ENCODE measurements at places on chromosomes 5 and 9. TPM values are rescaled to one million over a fixed set of nuclear protein-coding genes. Genes with fewer than 3 reads are reported as not detected.

Gene PKD2L2
- total RNA-seq, result not detected

Gene TAF1L
- 0.04 TPM for total RNA-seq

Gene FOXD4L6
- total RNA-seq, result not detected

Gene DPYSL3
- 0.41 TPM for total RNA-seq

Gene LTC4S
- not detected for total RNA-seq

Gene PRSS3
- total RNA-seq, result not detected

Gene PAEP
- not detected for total RNA-seq

Gene TAS2R1
- not detected for total RNA-seq

- no peak for DNase-seq
Observed at GRCh38 chr5:88676637-88677375, 206.2 kb downstream of the MEF2C start.

DNA sequence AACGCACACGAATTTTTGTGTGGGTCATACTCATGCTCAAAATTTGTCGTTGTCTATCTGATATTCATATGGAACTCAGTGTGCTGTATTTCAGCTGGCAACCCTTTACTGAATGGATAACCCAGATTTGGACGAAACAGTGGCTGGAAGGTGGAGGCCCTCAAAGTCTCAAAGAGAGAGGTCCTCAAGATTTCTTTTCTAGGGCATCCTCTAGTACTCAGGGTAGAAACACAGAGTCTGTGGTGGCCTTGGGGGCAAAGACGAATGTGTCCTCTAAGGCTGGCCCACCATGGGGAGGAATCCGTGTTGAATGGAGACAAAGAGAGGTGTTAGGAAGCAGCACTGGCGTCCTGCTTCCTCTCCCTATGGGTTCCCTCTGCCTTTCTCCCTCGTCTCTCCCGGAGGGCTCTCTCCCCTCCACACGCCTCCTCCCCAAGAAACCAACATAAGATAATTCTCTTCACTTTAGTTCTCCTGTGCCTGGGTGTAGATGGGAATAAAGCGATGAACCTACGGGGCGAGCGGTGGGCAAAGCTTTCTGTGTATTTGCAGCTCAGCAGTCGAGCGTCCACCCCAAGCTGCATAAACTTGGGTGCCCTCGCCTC is 333.7 kb downstream of the CWC27 start:
- no peak for DNase-seq

GRCh38 chr5:40681363-40682153 is 1.8 kb downstream of the PTGER4 start:
- peak; percentile 64 for DNase-seq

DNA sequence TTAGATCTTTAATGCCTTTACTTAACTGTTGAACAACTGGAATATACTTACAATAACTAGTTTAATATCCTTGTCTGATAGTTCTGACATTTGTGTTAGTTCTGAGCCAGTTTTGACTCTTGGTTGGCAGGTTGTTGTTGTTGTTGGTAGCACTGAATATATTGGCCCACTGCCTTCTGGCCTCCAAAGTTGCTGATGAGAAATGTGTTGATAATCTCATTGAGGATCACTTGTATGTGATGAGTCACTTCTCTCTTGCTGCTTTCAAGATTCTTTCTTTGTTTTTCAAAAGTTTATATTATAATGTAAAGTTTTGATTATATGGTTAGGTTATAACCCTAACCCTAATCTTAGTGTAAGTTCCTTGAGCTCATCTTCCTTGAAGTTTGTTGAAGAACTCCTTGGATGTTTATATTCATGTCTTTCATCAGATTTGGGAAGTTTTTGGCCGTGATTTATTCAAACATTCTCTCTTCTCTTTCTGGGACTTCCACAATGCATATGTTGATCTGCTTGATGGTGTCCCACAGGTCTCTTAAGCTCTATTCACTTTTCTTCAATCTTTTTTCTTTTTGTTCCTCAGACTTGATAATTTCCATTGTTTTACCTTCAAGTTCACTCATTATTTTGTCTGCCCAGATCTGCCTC is 149.7 kb downstream of the FGF18 start:
- DNase-seq, result no peak

DNA sequence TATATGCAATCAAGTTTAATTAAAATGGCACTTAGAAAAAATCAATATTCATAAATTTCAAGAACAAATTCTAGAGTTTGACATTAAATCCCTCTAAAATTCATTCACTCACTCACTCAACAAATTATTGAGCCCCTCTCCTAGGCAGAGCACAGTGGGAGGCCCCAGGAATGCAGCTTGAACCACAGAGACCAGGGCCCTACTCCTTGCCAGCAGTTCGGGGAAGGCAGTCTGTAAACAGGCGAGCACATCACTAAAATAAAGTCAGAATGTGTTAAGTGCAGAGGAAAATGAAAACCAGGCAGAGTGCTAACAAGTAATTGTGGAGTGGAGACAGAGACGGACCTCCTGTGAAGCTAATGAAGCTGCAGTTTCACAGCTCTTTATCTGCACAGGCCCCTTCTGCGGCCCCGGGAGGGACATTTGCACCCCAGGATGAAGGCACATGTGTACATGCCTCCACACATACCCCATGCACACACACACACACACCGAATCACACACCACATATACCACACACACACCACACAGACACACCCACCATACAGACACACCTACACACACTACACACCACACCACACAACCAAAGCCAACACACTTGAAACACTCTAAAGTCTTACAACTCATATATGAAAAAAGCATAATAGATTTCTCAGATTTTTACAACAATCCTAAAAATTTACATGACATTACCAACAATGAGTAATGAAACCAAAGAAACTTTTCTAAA is 40.5 kb downstream of the BHMT start:
- DNase-seq, result no peak

GRCh38 chr9:131490514-131490913 is 12.2 kb upstream of the POMT1 start:
- no peak for DNase-seq

- DNase-seq, result no peak
Observed at GRCh38 chr5:149915392-149916260, 29.0 kb downstream of the PDE6A start.

- DNase-seq, result no peak
Observed at GRCh38 chr5:15037247-15037908, 165.8 kb upstream of the ANKH start.

DNA sequence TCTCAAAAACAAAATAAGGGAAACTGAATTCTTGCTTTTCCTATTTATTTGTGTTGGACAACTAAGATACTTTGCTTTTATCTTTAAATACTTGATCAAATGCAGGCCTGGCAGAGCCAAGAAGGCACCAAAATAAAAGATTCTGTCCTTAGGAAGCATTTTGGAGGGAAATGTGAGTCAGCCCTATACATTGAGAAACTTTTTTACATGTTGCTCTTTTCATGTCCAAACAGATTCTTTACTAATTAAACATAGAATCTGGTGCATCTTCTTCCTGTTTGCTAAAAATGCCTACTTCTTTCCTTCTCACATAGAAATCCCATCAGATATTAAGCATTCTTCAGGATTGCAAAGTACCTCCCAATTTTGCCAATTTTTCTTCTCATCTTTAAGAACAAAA is 1160.4 kb downstream of the EFNA5 start:
- DNase-seq, result no peak

DNA sequence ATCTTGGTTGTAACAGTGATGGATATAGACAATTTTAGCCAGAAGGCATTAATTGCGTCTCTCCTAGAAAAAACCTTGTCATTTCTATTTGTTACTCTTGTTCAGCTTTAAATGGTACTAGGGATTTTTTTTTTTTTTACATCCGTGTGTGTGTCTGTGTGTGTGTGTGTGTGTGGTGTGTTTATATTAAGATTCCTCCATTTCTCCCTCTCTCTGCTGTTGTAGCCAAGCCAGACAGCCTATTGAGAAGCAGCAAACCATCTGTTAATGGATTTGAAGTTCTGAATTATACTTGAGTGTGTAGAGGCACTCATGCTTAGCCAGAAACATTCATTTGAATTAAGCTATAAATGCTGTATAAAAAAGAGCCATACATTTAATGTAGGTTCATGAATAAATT is 72.3 kb downstream of the SLF1 start:
- no peak for DNase-seq

DNA sequence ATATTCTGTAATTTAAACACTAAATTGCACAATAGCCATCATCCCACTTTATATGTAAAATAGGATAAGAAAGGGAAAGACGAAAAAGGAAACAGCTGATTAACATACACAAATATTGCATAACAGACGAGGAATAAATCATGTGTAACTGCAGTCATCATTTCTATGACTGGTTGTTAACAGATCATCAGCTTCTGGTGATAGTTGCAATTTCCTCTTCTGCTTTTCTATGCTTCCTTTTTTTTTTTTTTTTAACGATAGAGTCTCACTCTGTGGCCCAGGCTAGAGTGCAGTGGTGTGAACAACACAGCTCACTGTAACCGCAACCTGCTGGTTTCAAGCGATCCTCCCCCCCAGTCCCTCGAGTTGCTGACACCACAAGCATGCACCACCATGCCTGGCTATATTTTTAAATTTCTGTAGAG is 22.5 kb upstream of the JAKMIP2 start:
- peak; percentile 26 for DNase-seq

DNA sequence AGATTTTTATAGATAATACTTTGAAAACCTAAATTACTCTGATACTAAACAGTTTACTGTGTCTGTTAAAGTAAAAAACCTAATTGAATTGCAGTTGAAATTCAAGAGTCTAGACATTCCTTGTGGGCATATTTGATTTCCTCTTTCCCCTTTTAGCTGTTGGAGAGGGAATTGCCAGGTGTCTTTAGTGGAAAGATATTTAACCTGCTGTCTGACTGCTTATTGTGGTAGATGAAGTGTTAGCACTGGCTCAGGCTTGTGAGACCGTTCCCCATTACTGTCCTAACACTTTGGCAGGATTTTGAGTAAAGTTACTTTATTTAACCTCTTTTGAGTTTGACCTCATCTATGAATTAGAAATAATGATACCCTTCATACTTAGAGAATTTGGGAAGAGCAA is 16.4 kb downstream of the MAP3K1 start:
- no peak for DNase-seq

GRCh38 chr5:169290895-169291294 is 10.0 kb downstream of the SLIT3 start:
- no peak for DNase-seq

DNA sequence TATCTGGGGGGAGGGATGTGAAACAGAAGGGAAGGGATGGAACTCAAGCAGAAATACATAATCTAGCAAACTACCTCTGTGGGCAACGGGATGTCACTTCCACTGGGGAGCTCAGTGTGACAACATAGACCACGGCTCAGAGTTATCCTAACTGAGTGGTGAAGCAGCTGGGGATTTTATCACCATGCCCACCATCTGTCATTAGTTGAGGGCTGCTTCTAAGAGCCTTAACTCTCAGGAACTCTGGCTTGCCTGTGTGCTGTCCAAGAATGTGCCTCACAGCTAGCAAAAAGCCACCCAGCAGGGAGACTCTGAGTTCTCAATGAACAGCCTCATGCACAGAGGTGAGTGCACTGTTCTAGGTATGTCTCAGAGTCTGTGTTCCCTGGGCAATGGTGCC is 90.6 kb upstream of the CXCL14 start:
- DNase-seq, result no peak

GRCh38 chr5:17910318-17910717 is 276.1 kb downstream of the TAF11L14 start:
- no peak for DNase-seq

DNA sequence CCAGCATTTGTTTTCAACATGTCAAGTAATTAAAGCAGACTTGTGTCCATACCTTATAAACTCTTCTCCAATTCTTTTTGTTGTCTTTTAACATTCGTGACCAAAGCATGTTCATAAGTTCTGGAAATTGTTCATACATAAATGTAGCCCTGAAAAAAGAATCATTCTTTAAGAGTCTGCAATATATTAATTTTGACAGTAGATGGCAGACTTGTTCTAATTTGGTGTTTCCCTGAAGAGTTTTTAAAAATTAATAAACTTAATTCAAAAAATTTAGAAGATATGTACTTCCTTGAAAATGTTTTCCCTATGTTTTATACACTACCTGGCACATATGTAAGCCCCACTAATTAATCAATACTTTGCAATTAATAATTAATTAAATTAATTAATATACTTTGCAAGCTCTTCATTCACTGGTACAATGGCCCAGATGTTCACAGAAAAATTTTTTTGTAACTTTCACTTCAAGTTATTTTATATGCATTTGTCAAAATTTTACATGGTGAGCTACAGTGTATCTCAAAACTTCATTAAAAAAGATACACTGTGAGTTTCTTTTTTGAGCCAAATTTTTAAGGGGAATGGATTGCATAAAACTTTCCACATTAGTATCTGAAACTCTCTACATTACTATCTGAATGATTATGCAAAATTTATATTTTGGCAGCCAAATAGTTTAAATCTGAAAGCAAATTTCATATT is 42.1 kb downstream of the CLINT1 start:
- DNase-seq, result no peak

DNA sequence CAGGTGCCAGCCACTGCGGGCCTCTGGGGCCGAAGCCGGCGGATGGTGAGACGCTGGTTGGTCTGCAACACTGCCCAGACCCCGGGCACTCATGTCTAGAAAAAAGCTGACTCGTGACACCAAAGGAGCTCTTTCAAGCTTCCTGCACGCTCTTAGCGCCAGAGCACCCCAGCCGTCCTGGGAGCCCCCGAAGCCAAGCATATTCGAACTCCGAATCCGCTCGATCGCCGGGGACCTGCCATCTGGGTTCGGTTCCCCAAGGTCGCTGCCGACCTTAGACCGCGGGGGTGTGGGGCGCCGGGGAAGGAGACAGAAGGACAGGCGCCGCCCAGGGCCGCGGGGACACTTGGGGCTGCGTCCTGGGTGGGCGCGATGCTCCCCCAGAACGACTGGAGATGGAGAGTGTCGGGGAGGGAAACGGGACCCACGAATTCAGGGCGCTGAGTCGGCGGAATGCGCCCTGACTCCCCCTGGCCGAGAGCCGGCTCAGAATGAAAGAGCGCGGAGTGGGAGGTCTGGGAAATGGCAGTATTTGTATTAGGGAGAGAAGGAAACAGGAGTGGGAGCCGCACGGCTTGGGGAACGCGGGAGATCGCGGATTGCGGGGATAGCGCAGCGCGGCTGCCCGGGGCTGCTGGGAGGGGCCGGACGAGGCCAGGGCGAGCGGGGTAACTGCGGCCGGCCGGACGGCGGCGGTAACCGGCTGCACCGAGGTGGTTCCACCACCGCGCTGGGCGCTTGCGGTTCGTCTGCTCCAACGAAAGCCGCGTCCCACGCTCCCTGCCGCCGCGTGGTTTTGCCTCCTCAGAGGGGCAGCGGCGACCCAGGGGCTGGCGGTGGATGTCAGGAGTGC is 20.1 kb upstream of the MARCHF6 start:
- peak; percentile 20 for DNase-seq

- DNase-seq, result no peak
Observed at GRCh38 chr9:133003671-133004090, 25.2 kb downstream of the GFI1B start.

GRCh38 chr9:22548625-22549024 is 102.0 kb downstream of the DMRTA1 start:
- DNase-seq, result no peak

DNA sequence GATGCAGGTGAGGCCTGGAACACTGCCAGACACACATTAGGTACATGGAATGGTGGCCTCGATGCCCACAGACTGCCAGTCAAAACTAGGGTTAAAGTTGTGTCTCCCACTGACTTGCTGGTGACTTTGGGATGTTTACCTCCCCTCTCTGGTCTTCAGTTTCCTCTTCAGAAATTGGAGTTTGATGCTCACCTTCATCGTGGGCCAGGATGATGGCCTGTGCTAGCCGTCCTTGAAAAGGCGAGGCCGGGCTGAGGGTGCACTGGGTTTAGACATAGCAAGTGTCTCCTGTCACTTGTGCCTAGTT is 49.0 kb upstream of the FOXE1 start:
- no peak for DNase-seq

All from activated naive CD8-positive, alpha-beta T cell treated with anti-CD3 and anti-CD28 coated beads for 36 hours (primary cell).